ENCODE measurements at places on chromosomes 11 and 22.

GRCh38 chr22:39177456-39177775 is 24.9 kb upstream of the CBX7 start:
- no peak for DNase-seq

GRCh38 chr22:41831828-41832552 is 915 bp upstream of the SREBF2 start:
- no peak for DNase-seq

DNA sequence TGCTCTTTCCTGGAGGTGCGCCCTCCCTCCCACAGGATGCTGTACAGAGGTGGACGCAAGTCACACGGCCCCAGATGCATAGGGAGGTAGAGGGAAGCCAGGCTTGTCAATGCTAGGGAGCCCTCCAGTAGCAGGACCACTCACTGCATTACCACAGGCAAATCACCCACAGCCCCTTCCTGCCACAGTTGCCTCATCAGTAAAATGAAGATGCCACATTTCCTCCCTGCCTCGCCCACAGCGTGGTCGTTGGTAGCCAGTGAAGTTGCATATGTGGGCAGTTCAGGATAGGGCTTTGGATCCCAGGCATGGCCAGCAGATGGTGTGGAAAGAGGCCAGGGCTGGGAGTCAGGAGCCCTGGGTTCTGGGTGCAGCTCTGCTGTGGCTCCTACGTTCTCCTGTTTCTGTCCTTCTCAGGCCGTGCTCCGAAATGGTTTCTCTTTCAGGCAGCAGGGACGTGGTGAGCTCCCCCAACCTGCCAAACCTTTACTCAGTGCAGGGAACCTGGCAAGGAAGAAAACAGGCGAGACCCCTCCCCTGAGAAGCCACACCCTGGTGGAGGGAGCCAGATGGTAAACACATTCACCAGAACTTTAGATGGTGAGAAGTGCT is 22.6 kb downstream of the DAGLA start:
- DNase-seq: no peak

DNA sequence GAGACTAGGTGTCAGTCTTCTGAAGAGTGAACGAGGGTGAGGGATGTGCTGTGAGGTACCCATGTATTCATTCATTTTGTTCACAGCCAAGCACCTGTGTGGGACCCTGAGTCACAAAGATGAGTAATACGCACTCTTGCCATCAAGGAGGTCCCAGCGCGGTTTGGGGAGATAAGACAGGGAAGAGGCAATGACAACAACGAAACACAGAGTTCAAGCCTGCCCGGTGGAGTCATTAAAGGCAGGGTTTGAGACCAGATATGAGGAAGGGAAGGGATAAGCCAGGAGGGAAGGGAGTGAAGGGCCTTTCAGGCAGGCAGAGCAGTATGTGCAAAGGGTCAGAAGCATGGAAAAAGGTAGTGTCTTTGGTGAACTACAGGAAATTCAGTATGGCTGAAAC is 4.6 kb downstream of the DCHS1 start:
- DNase-seq: no peak

DNA sequence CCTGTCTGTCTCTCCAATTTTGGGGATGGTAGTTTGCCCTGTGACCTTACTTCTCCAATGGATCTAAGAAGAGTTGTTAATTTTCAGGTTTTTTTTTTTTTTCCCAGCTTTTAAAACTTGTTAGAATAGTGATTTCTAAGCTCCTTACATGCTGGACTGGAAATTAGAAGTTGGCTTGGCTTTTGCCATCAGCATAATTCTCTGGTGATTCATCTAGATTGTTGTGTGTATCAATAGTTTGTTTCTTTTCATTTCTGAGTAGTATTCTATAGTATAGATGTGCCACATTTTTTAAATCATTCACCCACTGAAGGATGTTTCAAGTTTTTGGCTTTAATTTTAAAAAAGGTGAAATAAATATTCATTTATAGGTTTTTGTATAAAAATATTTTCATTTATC is 51.4 kb downstream of the ADAMTS15 start:
- no peak for DNase-seq

DNA sequence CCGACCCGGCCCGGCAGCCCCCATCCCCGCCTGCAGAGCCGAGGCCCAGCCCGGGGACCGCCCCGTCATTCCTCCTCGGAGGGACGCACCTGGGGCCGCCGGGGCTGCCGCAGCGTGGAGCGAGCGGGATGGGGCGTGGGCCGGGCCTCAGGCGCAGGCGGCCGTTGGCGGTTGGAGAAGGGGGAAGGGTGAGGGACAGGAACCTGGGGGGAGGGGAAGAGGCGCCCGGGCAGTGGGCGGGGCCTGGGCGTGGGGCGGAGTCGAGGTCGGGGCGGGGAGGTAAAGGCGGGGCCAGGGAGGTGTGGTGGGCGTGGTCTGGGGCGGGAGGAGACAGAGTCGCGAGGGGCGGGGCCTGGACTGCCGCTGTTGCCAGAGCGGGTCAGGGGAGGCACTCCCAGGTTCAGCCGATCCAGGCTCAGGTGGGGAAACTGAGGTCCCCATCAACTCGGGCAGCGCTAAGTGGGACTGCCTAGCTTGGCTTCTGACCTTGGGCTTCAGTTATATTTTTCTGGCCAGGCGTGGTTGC is at the start of gene TESMIN:
TESMIN (minus strand) TSS at position 190 of the 526 bp plus-strand sequence. CDS start 860 bp downstream, outside the sequence.
- peak; percentile 79 for DNase-seq

- no peak for DNase-seq
Measured at GRCh38 chr11:46181843-46182424, 60.7 kb upstream of the PHF21A start.

DNA sequence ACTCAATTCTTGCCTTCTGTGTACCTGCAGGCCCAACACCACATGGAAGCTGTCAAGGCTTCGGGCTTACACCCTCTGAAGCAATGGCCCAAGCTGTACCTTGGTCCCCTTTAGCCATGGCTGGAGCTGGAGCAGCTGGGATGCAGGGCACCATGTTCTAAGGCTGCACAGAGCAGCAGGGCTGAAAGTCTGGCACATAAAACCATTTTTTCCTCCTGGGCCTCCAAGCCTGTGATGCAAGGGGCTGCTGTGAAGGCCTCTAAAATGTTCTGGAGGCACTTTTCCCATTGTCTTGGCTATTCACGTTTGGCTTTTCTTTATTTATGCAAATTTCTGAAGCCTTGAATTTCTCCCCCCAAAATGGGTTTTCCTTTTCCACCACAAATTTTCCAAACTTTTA is 102.1 kb upstream of the SLC5A12 start:
- DNase-seq: peak; percentile 3

- DNase-seq: no peak
Measured at GRCh38 chr11:14413307-14414069, 54.5 kb upstream of the RRAS2 start.

- DNase-seq: no peak
Measured at GRCh38 chr22:32361257-32361656, 3.6 kb downstream of the RFPL3 start.
